Putamen (tissue), 1 donor: ENCODE measurements at places on chromosomes 16 and 17.

GRCh38 chr16:57830890-57831484 lies 28.7 kb upstream of the KIFC3 start:
- no peak for DNase-seq

DNA sequence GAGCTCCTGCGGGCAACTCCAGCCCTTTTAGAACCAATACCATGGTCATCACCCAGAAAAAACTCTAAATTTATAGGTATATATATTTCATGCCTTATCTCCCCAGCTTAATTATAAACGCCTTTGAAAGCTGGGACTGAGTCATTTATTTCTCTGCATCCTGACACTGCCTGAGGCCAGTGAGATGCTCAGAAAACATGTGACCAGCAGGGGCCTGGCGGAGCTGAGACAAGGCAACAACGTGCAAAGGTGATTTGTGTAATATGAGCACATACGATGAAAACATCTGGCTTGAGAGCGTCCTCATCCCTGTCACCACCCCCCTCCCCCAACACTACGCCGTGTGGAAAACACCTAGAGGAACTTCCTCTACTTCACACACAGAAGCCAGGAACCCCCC lies 22.7 kb downstream of the NXN start:
- no peak for DNase-seq

DNA sequence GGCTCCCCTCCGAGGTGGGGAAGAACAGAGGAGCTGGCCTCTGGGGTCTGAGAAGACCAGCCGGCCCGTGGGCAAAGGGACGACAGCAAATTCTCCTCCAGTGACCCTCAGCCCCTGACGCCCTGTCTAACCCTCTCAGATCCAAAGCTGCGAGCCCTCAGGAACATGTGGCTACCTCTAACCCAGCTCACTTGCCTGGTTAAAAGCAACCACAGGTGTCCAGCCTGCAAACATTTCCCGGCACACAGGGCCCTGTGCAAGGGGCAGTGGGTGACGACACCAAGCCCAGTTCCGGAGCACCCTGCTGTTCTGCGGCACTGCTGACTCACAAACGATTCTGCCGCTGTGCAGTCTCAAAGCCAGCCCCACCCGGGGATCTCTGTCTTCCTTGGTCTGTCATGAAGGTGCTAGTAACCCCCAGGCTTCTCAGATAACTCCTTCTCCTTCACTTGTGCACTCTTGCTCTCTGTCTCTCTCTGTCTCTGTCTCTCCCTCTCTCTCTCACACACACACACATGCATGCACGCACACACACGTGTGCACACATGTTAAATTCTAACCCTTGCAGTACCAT lies 23.0 kb downstream of the WNT3 start:
- DNase-seq = no peak

- no peak for DNase-seq
These were observed 220.3 kb upstream of the IRX3 start for GRCh38 chr16:54506741-54507500.

GRCh38 chr16:28491230-28491969 lies 474 bp downstream of the CLN3 start:
- no peak for DNase-seq

DNA sequence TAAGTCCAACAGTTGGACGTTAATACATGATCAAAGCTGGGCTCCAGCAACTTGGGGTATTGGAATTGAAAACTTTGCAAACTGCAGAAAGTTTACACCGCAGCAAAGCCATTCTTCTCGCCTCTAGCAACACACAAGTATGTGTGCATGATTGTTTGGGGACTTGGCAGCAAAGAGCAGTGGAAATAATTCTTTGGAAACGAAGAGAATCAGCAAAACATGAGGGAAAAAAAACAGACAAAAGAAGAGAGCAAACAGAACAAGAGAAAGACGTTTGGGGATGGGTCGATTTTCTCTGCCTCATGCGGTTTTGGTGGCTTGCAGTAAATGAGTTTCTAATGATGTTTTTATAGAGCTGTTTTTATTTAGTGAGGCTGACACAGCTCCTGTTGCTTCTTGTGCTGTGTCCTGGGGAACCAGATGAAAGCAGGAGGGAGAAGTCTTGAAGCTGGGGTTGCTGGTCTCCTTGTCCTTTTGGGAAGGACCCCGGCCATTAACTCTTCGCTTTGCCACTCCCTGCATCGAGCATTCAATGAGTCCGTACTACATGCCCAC lies 502.9 kb downstream of the GRIN2A start:
- peak; percentile 2 for DNase-seq

GRCh38 chr16:13926464-13926863 lies 6.5 kb downstream of the ERCC4 start:
- no peak for DNase-seq

- DNase-seq = no peak
These were observed 561 bp upstream of the WFDC1 start for GRCh38 chr16:84294117-84294516.

DNA sequence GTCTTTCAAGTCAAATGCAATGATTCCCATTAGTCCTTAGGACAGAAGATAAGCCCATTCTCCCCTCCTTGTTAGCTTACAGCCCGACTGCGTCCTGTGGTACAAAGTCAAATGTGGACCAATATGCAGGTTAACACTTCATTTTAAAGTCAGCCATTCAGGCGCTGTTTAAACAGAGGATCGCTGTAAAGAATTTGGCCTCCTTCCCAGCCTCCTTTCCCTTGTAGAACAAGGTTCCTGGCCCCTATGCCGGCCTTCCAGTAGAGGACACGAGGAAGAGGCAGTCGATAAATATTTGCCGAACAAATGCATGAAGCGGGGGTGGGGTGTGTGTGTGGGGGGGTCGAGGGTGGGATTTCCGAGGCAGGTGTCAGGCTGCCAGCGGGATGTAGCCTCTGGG lies 4.3 kb downstream of the SDK2 start:
- no peak for DNase-seq

DNA sequence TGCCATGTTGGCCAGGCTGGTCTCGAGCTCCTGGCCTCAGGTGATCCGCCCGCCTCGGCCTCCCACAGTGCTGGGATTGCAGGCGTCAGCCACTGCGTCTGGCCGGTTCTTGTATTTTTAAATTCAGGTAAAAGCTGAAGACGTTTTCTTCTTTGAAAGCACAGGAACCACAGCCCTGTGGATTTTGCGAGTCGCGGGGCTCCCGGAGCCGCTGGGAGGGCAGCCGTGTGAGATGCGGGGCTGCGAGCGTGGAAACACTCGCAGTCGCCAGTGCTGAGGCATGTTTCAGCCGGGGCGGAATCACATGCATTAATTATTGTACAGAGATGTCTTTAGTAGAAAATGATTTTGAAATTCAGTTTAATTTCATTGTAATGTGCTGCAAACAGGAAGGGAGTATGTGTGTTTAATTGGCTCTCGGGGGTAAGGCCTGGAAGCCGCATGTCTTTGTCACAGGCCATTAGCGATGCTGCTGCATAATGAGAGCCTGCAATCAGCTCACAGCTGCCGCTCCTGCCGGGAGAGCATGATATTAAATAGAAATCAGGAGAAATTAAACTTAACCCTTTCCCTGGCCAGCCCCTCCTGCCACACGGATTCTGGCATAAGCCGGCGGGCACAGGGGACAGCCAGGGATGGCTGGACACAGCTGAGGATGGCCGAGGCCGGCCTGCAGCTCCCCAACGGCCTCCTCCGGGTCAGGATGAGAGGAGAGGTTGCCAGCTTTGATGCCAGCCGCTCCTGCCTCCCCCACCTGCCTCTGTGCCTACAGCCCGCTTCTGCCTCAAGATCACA lies 35.4 kb upstream of the CDH15 start:
- DNase-seq = no peak

GRCh38 chr16:88331989-88332920 lies 50.5 kb upstream of the ZNF469 start:
- no peak for DNase-seq

DNA sequence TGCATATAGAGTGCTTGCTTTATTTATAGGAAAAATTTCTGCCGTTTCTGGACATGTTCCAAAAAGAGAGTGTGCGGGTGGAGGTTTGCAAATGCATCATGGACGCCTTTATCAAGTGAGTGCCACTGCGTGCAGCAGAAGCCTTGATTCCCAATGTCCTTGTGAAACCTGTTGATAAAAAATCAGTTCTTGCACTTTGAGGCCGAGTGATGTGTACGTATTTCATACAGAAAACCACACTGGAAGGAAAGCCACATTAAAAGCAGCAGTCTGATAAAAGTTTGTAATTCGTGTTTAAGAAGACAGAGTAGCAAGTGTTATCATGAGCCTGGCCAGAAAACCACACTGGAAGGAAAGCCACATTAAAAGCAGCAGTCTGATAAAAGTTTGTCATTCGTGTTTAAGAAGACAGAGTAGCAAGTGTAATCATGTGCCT lies 78.0 kb downstream of the KNOP1 start:
- DNase-seq = no peak

- no peak for DNase-seq
These were observed 885 bp downstream of the CNTNAP4 start for GRCh38 chr16:76278086-76278485.

DNA sequence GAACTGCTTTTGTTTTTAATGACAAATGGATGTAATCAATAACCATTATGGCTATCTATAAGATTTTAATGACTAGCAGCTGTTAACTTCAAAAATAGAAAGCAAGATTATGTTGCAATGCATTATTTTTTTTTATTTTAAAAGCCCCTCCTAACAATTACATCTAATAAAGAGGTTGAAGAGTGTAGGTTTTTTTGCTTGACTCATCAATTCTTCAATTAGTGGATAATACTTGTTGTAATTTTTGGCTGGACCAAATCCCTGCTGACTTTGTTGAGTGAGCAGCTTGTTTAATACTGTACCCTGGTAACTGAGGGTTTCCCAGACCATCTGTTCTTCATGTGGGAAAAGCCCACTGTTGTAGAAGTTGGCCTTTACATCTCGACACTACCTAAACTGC lies 24.2 kb downstream of the KRT25 start:
- DNase-seq = no peak

DNA sequence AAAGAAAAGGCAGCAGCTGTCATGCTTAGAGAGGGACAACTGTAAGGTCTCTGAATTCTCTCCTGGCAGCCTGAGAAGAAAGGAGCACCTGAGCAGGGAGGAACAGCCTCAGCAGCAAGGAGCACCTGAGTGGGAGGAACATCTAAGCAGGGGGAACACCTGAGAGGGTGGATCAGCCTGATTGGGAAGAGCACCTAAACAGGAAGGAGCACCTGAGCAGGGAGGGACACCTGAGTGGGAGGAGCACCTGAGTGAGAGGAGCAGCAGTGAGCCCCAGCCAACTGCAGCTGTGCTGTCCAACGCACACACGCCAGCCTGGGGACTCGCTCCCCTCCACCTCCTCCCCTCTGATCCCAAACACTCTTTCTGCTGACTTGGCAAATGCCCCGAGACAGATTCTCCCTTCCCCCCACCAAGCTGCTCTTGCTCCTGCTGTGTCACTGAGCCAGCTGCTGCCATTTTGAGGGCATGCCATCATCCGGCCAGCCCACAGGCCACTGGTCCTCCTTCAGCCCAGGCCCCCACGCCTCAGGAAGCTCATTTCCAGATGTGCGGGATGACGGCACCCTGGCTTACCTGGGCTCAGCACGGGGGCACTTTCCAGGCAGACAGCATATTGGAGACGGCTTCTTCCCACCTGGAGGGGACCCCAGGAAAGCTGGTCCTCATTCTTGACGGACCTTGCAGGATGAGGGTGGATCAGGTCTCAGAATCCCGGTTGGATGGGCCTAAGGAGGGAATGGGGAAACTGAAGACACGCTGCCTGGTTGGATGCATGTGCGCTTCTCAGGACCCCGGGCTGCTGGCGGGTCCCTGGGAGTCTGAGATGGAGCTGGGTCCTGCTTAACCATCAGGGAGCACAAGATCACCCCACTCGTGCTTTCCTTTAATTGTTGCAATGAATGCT lies 57.7 kb upstream of the RBFOX3 start:
- no peak for DNase-seq

DNA sequence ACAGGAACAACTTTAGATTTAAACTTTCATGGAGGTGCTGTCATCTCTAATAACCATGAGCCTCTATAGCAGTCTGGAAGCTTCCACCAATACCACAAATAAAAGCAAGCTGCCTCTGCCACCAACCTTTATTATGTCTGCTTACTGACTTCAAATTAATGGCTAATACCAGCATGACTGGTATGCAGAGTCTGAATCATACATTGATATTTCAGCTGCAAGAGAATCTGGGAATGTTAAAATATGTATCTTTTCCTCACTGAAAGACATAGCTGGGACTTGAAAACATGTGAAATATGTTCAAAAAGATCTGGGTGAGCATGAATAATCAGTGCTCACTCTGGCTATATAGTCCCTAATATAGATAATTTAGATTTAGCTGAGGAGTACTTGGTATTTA lies 488.6 kb downstream of the CDH8 start:
- DNase-seq = no peak

DNA sequence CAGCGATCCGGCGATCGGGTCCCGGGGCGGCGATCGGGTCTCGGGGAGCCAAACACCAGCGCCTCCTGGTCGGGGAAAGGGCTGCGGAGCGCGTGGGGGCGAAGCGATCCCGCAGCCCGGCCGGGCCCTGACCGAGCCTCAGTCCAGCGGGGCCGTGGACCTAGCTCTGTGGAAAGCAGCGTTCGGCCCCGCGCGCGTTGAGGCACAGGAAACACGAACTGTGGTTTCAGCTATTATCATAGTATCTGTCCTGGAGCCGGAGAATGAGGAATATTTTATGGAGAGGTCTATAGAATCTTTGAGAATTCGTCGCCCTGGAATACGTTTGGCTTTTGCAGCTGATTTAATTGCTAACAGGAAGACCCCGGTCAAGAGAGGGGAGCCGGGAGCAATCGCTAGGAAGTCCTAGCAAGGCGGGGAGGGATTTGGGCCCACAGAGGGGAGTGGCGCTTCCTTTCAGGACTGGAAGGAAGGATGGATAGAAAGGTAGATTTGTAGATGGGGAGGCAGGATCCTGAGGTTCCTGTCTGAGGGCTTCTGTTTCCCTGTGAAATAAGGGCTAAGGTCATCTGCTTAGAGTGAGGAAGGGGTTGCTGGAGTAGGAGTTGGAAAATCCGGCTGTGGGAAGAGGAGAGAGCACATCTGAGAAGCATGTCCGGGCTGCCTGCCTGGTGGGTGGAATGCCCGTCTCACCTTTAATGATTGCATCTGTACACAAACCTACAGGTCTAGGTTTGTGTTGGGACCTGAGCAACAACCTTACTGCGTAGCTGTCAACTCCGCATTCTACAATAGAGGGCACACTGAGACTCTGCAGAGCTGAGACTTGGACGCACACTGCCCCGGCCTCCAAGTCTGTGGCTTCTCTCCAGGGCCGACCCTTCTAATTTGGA lies 770 bp downstream of the CCNF start:
- no peak for DNase-seq

DNA sequence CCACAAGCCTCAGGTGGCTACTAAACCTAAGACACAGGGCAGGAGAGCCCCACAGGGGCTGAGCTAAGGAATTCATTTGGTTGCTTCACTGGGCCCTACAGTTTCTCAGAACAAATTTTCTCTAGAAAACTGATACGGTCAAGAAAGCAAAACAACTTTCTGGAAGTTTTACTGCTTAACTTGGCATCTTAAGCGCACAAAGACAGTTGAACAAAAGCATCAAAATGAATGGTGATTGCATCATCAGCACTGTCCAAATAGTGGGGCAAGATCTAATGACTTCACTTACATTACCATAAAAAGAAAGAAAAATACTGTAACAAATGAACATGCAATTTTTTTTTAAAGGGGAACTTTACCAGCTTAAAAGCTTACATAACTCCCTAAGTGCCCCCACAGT lies 47.6 kb downstream of the XPO6 start:
- DNase-seq = no peak
